ENCODE measurements at places on chromosomes 6 and 20. TPM values are rescaled to one million over a fixed set of nuclear protein-coding genes. Genes with fewer than 3 reads are reported as not detected.

DNA sequence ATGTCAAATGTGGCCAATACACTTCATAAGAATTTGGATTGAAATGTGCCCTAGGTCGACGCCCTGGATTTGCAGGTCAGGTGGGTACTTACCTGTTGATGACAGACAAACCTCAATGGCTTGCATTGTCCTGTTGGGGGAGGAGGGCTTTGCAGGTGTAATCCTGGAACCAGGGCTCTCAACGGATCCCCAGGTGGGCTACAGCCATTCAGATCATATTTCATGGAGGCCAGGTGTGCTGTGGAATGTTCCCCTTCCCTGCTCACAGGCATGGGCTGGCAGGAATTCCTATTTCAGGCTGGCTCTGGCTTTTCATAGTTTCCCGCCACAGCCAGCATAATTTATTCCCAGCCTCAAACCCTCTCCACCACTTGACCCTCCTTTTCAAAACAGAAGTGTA lies 254.7 kb downstream of the SMOC2 start:
- no peaks in the 10 kb centered on the region for H3K4me1 ChIP-seq
- H3K27me3 ChIP-seq, result no peaks in the 10 kb centered on the region
- H3K36me3 ChIP-seq, result no peaks in the 10 kb centered on the region
- no peak overlapping the region for H3K4me3 ChIP-seq

DNA sequence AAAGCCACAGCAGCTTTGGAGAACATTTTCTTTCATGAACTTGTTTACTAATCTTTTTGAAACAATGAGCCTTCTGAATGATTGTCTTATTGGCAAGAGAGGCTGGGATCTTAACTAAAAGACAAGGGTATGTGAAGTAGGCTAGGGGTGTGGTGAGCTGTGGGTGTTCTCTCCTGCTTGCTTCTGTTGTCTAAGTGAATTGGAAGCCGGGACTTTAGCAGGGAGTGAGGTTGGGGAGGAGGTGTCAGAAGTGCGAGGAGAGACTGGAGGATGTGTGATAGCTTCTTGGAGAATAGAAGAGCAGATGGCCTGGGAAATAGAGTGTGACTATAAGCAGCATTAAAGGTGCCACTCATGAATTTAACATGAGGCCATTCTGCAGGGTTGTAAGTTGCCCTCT lies 562.8 kb downstream of the UTRN start:
- no peak for DNase-seq
- H3K36me3 ChIP-seq, result no peaks in the 10 kb centered on the region
- H3K4me1 ChIP-seq, result no peaks in the 10 kb centered on the region
- no peaks in the 10 kb centered on the region for H3K27me3 ChIP-seq
- no peak overlapping the region for H3K4me3 ChIP-seq

GRCh38 chr6:13268913-13269518 lies 59.3 kb downstream of the TBC1D7 start:
- H3K4me3 ChIP-seq, result no peak overlapping the region
- H3K27me3 ChIP-seq, result no peaks in the 10 kb centered on the region
- no peak for DNase-seq
- H3K4me1 ChIP-seq, result no peaks in the 10 kb centered on the region
- no peaks in the 10 kb centered on the region for H3K36me3 ChIP-seq
- H3K27ac ChIP-seq, result no peak overlapping the region

GRCh38 chr20:36988494-36988966 lies 37.0 kb upstream of the SAMHD1 start:
- H3K27ac ChIP-seq, result no peak overlapping the region
- H3K4me3 ChIP-seq, result no peak overlapping the region
- no peaks in the 10 kb centered on the region for H3K36me3 ChIP-seq
- no peak for DNase-seq

- DNase-seq, result no peak
- no peak overlapping the region for H3K4me3 ChIP-seq
- H3K27me3 ChIP-seq, result no peaks in the 10 kb centered on the region
- no peak overlapping the region for H3K27ac ChIP-seq
- no peaks in the 10 kb centered on the region for H3K36me3 ChIP-seq
Observed at GRCh38 chr6:138346302-138347195, 31.2 kb upstream of the SMIM28 start.

PRPH2 gene
- total RNA-seq, result not detected

- H3K4me3 ChIP-seq, result no peak overlapping the region
- no peaks in the 10 kb centered on the region for H3K27me3 ChIP-seq
- no peaks in the 10 kb centered on the region for H3K4me1 ChIP-seq
- DNase-seq, result no peak
- H3K36me3 ChIP-seq, result no peaks in the 10 kb centered on the region
Observed at GRCh38 chr6:95325916-95326315, 251.4 kb upstream of the MANEA start.

CLIC5 gene
- total RNA-seq, result 1.1 TPM

DNA sequence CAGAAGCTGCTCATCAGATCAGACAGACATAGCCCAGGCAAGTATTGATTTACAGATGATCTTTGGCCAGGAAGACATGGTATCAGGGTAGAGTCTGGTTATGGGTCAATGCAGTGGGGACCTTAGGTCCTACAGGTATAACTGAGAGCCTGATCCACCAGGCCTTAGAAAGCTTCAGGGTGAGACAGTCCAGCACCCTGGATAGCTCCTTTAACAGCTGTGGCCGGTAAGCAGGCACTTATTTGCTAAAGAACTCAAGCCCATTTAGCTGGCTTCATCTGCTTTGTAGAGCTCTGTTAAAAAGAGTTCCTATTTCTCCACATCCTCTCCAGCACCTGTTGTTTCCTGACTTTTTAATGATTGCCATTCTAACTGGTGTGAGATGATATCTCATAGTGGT lies 39.6 kb downstream of the ESR1 start:
- no peak overlapping the region for H3K4me3 ChIP-seq
- H3K27me3 ChIP-seq, result no peaks in the 10 kb centered on the region
- no peaks in the 10 kb centered on the region for H3K4me1 ChIP-seq
- H3K27ac ChIP-seq, result no peak overlapping the region

GRCh38 chr6:39203436-39204159 lies 25.7 kb downstream of the KCNK5 start:
- H3K4me1 ChIP-seq, result peaks cover 13% of the 10 kb centered on the region
- no peak for DNase-seq
- H3K27me3 ChIP-seq, result no peaks in the 10 kb centered on the region
- H3K36me3 ChIP-seq, result no peaks in the 10 kb centered on the region
- H3K27ac ChIP-seq, result peak overlapping the region; percentile 70

NEU1 gene
- 13.6 TPM for total RNA-seq

- H3K4me3 ChIP-seq, result no peak overlapping the region
- H3K27ac ChIP-seq, result no peak overlapping the region
- DNase-seq, result no peak
Observed at GRCh38 chr20:4512891-4513550, 208.7 kb upstream of the PRND start.
